ENCODE measurements at places on chromosomes 5 and 9.

DNA sequence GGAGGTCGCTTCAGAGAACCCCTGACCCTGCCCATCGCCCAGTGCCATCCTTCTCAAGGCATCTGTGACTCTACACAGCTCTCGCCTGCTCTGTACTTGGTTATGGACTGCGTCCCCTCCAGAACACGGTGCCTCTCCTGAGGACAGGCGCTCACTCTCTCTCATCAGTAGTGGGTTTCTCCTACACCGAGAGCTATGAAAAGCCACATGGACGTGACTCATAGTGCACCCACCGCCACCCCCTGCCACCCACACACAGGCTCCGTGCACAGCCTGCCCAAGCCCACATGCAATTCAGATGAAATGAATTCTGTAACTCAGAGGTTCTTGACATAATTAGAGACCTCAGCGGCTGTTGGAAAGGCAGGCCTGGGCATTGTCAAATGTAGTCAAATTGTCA lies 13.9 kb downstream of the GTF3C5 start:
- DNase-seq, result no peak

- no peak for DNase-seq
Observed at GRCh38 chr5:1268056-1268455, 26.8 kb downstream of the TERT start.

GRCh38 chr9:107488375-107489143 lies 1.0 kb downstream of the KLF4 start:
- peak; percentile 42 for DNase-seq

DNA sequence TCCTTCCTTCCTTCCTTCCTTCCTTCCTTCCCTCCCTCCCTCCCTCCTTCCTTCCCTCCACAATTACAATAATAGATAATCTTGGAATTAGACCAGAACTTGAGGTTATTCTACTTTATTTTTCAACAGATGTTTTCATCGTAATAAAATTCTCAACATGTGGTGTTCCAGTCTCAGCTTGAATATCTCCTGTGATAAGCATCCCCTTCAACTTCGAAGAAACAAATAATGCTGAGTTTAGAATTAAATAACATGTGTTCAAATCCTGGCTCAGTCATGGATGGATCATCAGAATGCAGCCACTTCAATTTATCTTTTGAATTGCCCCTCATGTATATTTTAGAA lies 91.4 kb upstream of the PAPPA start:
- DNase-seq, result no peak

- no peak for DNase-seq
Observed at GRCh38 chr5:83987513-83988292, 267.0 kb upstream of the HAPLN1 start.

DNA sequence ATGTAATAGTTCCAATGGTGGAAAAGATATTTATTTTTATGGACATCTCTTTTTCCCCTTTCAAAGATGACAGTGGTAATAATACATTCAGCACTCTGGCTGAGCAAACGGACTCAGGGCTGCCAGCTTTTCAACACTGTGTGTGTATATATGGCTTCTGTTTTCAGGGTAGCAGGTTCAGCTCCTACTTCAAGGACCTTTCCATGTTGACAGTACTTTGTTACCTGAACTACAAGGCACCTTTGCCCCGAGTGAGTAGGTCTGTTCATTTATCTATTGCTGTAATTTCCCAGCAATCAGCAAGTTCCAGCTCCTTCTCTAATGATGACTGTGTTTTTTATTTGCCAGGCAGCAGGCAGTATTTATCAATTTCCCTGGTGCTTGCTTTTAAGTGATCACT lies 387.4 kb upstream of the KIF2A start:
- DNase-seq, result no peak

DNA sequence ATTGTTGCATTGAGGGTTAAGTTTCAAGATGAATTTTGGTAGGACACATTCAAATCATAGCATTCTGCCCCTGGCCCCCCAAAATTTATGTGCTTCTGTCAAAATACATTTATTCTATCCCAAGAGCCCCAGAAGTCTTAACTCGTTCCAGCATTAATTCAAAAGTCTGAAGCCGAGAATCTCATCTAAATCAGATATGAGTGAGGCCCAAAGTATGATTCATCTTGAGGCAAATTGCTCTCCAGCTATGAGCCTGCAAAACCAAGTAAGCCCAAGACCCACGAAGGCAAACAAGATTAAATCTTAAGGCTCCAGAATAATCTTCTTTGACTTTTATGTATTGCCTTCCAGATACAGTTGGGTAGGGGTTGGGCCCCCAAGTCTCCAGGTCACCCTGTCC lies 19.2 kb downstream of the TNPO1 start:
- no peak for DNase-seq

GRCh38 chr9:15249981-15250380 lies 57.0 kb downstream of the TTC39B start:
- no peak for DNase-seq

DNA sequence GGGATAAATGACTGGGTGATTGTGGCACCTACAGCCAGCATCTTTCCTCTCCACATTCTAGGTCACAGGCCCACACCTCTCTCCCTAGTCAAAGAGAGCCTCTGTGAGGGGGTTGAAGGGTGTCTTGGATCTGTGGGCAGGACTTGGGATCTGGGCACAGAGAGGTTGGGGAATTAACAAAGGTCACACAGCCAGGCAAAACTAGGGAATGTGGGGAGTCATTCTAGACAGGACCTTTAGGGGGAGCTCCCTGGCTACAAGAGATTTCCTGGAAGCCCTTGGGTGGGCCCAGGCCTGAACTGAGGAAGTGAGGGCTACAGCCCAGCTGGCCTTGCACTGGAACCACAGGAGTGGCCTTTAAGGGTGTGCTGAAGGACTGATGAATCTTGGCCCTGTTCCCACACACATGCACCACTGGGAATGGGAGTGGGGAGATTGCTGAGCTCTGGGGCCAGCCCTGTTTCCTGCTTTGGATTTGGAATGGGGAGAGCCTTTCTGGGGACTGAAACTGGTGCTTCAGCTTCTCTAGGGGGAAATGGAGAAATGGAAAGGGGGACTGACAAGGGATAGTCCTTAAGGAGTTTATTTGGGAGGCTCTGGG lies 12.4 kb upstream of the CXXC5 start:
- peak; percentile 31 for DNase-seq

DNA sequence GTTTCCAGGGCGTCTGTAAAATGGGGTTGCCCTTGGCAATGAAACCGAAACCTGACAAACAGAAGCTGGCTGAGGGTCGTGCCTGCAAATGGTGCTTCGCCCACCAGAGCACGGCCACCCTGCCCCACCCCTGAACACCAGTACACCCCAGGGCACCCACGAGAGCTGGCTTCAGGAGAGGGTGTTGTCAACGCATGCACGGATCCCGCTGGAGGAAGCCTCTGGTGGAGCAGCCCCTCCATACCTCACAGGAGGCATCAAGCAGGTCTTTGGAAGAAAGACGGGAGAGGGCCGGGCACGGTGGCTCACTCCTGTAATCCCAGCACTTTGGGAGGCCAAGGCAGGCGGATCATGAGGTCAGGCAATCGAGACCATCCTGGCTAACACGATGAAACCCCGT lies 8.6 kb downstream of the SLC6A3 start:
- no peak for DNase-seq

GRCh38 chr5:172059661-172060100 lies 53.2 kb upstream of the FBXW11 start:
- no peak for DNase-seq

GRCh38 chr9:86202338-86202882 lies 57.0 kb downstream of the C9orf153 start:
- peak; percentile 24 for DNase-seq

GRCh38 chr9:37370968-37371563 lies 51.4 kb upstream of the GRHPR start:
- no peak for DNase-seq

GRCh38 chr5:157106630-157107461 lies 2.0 kb downstream of the HAVCR2 start:
- DNase-seq, result peak; percentile 54

DNA sequence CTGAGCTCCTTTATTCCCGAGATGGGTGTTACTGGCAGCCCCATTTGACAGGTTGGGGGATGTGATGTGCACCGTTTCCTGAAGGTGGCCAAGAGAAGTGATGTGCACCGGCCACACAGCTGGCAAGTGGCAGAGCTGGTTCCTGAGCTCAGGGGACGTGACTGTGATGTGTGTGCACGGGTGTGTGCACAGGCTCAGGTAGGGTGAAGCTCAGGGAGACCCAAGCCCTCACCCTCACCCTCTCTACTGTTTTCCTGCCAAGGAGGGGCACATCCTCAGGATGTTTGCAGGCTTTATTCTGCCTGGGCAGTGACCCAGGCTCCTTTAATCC lies 56.6 kb downstream of the WWC1 start:
- DNase-seq, result no peak

DNA sequence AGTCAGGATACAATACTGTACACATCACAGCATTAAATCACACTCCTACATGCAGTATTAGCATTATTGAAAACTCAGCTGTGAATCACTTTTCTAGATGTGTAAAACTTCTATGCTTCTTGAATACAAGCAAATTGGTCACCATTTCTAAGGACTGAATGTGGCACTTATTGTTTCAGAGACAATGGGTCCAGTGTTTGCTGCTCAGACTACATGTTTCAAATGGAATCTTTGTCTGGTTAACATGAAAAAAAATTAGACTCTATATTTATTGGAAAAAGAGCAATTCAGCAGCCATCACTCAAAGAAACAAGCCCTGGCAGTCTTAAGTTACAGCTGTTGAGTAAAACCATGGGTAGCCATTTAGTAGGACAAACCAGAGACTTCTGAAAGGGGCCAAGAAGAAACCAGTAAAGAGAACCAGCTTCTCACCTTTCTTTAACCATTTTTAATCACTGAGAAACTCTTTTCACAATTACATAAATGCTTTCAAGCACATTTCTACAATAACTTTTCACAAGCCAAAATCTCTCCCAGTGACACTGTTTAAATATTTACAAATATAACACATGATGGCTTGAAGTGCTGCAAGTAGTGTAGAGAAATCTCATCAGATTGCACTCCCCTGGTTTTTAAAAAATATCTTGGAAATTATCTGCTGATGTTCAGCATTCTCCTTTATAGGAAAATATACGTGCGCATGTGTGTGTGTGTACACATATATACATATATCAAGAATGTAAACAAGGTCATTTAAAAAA lies 35.2 kb downstream of the OR2K2 start:
- no peak for DNase-seq

DNA sequence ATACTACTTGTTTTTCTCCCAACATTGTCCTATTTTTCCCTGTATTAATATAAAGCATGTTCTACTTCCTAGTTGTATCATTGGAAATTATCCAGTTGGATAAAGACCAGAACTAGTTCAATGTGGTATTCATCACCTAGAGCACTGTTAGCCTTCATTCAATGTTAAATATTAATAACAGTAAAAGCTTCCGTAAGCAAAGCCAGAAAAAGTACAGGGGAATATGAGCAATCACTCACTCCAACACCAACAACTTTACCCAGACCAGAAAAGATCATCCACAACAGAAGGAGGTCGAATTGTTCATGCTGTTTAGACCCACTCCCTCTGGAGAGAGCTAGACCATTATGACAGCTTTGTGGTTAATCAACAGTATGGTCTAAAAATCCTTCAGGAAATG lies 728.4 kb downstream of the MAT2B start:
- DNase-seq, result no peak

GRCh38 chr5:59988396-59988795 lies 94.9 kb upstream of the PDE4D start:
- no peak for DNase-seq

DNA sequence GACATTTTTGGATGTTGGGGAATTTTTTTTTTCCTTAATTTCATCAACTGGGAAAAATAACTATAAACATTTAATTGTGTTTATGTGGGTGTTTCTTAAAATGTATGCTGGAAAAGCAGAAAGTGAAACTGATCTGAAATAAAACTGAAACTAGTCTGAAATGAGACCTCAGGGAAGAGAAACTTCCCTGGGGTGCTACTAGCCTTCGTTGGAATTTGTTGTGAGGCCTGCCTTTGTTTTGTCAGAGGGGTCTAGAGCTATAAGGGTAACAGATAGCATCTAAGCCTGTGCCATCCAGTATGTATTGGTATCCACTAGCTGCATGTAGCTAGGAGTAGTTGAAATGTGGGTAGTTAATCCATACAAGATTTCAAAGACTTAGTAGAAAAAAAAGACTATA lies 10.4 kb downstream of the ZNF618 start:
- no peak for DNase-seq

DNA sequence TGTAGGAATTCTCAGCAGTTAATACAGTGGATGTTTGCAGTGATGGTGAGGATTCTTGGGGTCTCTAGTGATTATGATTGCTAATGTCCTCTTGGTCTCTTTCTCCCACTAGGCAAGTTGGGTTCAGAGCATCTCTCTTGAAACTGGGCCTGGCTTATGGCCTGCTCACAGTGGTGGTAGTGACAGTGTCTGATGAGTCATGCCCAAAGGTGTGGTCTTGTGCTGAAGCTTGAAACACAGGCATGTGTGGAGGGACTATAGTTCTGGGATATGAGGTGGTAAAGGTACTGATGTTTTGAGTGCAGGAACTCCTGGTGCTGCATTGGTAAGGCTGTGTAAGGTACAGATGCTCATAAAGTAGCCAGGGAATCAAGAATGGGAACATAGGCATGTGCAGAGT lies 231.1 kb downstream of the FAM170A start:
- DNase-seq, result no peak

DNA sequence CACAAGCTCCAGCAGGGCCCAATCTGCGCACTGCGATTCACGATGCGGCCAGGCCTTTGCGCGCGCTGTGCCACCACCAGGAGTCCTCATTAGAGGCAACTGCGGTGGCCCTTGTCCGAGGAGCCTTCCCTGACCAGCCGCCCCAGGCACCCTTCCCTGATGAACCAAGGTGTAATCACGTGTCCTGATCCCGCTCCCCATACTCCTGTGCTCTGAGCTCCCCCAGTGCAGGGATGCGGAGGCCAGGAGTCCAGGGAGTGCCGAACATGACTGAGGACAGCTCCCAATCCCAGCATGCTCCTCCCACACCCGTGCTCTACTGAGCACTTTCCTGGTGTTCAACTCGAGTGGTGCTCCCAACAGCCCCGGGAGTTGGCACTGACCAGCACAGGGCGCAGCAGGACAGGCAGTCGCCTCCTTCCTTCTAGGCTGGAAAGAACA lies 134.8 kb downstream of the ZNF354C start:
- DNase-seq, result no peak

DNA sequence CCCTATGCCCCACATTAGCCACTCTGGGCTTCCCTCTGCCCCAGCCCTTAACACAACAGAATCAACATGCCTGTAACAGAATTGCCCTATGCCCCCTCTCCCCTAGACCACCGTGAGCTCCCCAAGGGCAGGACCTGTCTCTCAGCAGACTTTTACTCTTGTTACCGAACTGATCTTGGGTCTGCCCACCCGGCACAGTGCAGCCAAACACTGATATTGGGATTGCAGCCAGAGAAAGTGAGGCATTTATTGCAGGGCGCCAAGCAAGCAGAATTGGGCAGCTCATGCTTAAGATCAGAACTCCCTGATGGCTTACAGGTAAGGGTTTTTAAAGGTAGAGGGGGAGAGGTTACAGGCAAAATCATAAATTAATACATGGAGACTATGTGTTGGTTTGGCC lies 33.5 kb upstream of the KCNIP1 start:
- DNase-seq, result no peak

DNA sequence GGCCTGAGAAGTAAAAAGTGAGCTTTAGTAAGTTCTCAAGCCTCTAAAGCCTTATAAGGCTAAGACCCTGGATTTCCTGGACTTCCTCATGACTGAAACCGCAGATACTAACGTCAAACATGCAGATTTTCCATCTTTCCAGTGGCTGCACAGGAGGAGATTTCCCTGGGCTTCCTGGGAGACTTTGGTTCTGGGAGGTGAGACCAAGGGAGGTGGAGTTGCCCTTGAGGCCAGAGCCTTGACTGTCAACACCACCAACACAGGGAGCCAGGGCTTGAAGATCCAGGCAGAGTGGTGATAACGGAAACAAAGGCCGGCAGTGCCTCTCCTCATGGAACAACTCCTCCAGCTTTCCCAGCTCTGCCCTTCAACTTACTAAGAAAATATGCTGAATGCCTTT lies 144.7 kb upstream of the LRRTM2 start:
- no peak for DNase-seq

Data from activated T-cell treated with anti-CD3 and anti-CD28 coated beads, Interleukin-2, amount 50 U/mL, for 48 hours (primary cell).